ENCODE measurements at places on chromosomes 5 and 9.

GRCh38 chr5:109076741-109077140 lies 329.0 kb downstream of the FER start:
- no peak for DNase-seq

- DNase-seq, result no peak
Measured at GRCh38 chr5:31361234-31361633, 167.7 kb downstream of the CDH6 start.

- no peak for DNase-seq
Measured at GRCh38 chr5:116900793-116901192, 326.2 kb upstream of the SEMA6A start.

DNA sequence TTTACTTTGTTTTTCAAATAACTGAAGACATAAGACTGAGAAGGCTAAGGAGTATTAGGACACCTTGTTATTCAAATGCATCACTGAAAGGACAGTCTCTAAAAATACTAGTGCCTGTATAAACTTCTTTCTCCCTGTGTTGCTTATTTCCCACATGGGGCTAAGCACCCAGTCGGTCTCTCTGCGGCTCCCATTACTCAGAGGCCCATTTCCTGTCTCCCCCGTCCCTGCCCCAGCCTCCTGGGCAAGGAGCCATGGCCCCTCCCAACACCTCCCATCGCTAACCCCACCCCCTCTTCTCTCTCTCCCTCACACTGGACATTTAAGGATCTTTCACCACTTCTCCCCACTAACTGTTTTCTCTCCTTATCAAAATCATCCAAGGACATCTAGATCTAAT lies 81.9 kb downstream of the EBF1 start:
- no peak for DNase-seq

DNA sequence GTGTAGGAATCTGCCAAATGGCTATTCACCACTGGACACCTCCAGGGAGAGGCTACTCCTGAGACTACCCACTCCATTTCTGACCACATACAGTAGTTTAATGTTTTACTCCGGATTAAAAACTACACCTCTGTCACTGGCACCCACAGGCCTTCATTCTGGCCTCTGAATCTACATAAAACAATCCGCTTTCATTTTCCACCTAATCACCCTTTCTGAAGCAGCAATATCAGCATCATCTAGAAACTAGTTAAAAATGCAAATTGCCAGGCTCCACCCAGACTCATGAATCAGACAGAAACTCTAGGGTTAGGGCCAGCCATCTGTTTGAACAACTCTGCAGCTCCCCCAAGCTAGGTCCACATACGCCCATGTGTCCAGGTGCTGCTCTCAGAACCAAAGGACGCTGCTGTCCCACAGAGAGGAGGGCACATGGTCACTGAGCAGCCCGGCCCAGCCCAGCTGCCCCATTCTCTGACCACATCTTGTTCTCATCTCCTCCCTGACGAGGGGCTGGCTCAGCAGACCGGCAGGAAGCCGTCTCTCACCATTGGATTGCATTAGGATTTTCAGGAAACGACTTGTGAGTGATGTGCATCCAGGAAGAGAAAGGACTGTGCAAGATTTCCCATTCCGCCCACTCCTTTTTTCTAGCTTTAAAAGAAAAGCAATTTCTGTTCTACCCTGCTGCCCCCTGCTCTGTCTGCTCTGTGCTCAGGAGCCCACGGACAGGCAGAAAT lies 34.7 kb downstream of the ADAM19 start:
- DNase-seq, result no peak

DNA sequence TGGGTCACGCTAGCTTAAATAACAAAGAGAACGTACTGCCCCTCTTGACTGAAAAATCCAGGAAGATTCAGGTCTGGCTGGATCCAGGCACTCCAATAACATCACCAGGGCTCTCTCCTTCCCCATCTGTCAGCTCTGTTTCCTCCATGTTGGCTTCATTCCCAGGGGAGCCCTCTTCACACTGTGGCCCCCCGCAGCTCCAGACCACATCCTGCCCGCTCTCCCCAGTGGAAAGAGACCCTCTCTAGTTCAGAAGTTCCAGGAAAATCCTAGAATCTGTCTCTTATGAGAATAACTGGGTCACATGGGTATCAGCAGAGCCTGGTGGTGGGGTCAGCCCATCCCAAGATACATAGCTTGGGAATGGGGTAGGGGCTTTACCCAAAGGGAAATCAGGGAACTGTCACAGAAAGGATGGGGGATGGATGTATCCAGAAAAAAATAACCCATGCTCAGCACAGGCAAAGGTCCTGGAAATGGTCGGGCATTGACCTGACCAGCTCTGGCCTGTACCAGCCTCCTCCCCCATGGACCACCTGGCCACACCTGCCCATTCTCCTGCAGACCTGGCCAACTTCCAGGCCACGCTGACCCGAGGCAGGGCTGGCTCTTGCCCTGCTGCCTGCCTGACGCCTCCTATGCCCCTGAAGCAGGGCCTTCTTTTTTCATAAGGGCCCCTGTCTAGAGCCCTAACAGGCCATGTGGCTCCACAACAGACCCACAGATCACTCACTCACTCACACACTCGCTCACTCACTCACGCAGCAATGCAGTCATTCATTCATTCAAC lies 65.9 kb downstream of the COL23A1 start:
- no peak for DNase-seq

DNA sequence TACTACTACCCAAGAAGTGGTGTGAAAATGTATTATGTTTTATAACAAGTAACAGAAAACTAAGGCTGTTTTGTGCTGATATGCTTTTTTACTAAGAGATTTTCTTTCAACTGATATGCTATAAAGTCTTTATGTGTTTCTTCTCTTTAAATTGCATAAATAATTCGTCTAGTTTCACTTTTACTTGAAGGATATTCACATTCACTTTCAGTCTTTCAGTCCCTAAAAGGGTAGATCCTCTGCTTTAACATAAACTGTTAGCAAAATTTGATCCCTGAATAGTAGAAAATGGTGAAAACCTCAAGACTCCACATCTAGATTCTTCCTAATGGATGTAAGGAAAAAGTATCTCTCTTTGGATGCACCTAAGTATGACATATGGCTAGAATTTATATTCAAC lies 69.0 kb upstream of the FST start:
- DNase-seq, result no peak

DNA sequence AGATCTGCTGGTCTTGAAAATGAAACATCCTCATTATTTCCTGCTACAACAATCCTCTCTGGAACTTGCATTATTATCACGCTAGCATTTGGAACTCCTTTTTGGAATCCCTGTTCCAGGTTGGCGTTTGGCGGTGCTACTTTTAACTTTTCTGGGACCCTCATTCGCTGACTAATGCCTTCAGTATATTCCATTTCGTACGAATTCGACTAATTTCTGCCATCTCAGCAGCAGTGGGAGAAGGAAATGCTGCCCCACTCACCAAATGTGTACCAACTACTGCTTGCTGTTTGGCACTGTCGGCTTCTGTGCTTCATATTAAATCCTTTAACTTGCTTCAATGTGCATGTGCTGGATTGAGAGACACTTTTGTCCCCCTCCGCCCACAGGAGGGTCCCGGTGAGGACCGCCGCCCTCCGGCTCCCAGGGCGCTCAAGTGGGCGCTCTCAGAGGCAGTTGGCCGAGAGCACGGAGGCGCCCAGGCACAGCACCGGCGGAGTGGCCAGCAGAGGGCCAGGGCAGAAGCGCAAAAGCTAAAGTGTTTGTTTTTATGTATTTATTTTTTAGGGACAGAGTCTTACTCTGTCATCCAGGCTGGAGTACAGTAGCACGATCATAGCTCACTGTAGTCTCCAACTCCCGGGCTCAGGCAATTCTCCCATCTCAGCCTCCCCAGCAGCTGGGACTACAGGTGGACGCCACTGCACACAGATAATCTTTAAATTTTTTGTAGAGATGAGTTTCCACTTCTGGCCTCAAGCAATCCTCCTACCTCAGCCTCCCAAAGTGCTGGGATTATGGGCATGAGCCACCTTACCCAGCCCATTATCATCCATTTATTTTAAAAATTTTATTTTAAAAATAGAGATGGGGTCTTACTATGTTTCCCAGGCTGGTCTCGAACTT lies 11.9 kb downstream of the PDE6A start:
- DNase-seq, result peak; percentile 59

- no peak for DNase-seq
Measured at GRCh38 chr9:85055506-85056202, 386.1 kb downstream of the NTRK2 start.

GRCh38 chr9:89525446-89526374 lies 27.8 kb upstream of the SEMA4D start:
- DNase-seq, result no peak

DNA sequence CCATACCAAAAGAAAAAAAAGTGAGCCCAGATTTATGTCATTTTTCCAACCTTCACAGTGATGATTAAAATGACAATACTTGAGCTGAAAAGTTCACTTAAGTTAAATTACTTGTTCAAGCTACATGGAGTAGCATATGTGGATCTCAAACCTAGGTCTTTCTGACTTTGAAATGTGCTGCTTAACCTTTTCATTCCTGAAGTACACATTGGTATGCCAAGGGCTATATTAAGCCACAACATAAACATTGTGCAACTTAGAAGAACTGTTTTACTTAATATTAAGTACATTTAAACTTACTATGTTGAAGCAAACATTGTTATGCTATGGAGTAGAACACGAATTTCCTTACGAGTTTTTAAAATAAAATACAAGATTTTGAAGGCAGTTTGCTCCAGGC lies 105.0 kb downstream of the GIN1 start:
- no peak for DNase-seq

DNA sequence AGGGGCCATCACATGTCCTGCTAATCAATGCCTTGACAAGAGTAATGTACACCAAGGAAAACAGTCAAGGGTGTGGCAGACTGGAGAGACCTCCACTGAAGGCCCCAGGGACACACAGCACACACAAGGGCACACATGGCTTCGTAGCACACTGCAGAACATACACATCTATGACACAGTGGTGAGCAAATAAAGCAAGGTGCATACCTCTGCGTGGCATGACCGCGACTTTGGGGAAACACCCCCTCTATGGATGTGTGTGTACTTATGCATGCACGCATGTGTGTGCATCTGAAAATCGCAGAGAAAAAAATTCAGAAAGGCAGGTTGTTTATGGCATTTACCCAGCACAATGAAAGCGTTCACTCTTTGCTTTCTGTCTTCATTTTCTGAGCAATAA lies 20.5 kb downstream of the SEMA4D start:
- no peak for DNase-seq

DNA sequence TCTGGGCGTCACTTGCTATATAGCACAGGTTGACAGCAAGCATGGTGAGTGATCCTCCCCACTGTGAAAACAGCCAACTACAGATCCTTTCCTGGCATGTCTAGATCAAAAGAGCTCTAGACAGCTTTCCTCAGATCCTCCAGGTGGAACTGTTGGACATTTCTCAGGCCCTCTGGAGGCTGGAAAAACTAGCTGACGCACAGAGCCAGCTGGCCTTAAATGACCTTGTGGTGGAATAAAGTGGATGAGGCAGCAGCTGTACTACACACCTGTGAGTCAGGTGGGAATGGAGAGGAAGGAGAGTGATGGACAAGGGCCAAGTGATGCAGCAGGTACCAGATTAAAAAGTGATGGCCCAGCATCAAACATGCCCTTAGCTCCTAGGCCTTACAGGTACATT lies 172.7 kb downstream of the TRIM32 start:
- DNase-seq, result no peak

DNA sequence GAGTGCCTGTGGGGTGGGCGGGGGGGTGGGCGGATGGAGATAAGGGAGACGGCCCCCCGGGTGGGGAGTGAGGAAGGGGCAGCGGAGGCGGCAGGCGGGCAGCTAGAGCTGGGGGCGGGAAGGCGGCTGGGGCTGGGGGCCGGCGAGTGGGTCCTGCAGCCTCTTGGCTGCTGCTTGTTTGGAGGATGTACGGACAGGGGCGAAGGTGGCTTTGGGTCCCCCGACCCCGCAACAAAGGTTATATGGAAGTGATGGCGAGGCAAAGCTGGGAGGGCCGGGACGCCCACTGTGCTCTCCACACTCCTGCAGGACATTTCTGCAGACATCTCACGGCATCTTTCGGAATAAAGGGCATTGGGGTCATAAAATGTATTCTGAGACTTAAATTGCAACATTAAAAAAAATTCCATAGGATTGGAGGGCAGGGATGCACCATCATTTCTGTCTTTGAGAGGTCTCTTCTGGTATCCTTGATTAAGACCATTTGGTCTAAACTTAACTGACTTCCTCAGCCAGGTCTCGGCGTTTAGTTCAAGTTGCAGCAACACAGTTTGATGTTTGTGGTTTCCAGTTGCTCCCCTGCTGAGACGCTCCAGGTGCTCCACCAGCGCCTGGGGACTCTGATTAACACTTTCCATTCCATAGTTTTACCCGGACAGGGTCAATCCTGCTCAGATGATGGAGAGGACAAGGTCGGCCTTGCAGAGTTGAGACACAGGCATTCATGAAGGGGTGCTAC lies 101.6 kb upstream of the SSBP2 start:
- peak; percentile 60 for DNase-seq

DNA sequence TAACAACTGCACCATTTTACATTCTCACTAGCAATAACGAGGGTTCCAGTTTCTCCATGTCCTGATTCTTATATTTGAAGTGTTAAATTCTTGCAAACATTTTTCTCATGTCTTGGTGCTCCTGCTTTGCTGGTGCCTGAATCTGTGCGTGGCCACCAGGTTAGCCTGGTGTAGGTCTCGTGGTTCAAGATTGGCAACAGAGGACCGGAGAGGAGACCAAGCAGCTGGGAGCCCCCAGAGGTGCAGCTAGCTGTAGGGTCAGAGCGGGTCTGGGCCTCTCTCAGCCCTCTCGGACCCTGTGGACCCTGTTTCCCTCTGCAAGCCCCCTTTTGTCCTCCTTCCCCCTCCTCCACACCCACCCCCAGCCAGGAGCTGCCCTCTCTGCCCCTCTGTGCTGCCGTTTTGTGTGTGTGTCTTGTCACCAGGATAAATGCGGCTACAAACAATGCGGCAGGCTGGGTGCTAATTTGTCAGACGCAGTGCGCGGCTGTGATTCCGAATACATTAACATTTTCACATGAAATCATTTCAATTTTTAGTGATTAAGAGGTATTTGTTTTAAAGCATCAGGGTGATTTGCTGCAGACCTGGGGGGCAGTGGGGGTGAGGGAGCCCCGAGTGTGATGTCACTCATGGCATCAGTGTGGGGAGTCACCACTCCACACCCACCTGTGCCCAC lies 17.5 kb downstream of the UNC5A start:
- DNase-seq, result no peak

GRCh38 chr5:77133061-77133758 lies 46.1 kb upstream of the ZBED3 start:
- DNase-seq, result peak; percentile 17

DNA sequence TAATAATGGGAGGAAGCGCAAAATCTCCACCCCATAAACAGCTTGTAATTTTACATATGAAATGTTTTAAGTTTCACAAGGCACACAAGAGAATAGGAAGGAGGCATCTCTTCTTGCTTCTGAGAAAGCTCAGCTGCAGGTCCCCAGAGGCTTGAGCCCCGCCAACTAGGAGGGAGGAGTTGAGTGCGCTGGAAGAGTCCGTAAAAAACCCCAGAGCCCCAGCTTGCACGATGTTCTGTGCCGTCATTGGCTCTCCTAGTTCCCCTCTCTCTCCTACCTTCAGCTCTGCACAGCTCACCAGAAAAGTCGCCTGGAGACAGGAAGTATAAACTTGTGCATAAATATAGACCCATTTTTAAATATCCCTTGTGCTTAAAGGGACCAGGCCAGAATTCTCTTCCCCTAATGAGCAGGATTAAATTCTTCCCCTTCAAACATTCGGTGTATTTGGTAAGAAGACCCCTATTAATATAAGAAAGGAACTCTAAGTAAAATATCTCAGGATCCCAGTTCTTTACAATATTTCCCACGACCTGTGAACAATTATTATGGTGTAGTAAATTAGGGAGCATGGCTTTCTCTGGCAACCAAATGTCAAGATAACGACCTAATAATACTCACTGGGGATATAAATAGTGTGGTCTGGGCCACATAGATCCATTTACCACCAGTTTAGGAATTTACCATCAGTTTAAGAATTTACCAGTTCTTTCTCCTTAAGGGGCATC lies 13.7 kb downstream of the GLRX start:
- no peak for DNase-seq

Data from NCI-H345 (cell line).